ENCODE measurements at places on chromosomes 2 and 18. TPM values are rescaled to one million over a fixed set of nuclear protein-coding genes. Genes with fewer than 3 reads are reported as not detected.
A peak's percentile ranks its signal among the peaks of the same experiment; 100 is the strongest.

SKA1 gene
- total RNA-seq, result 7.0 TPM

C1GALT1C1L gene
- total RNA-seq, result 0.16 TPM

DNA sequence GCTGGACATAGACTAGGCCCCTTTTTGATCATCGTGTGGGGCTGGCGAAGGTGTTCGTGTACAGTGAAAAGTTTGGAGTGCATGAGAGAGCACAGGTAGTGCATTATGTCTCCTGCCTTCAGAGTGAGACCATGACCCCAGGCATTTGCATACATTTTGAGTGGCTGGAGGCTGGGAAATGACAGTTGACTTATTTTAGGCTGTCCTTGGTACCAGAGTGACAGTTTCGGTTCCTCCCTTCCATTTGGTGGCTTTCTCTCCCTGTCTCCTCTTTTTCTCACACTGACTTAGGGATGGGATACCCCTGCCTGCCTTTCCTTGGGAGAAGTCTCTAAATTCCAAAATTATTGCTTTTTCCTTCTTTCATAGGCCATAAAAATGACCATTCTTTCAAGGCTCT is 20.1 kb downstream of the SERPINB12 start:
- no peak for ATAC-seq

DNA sequence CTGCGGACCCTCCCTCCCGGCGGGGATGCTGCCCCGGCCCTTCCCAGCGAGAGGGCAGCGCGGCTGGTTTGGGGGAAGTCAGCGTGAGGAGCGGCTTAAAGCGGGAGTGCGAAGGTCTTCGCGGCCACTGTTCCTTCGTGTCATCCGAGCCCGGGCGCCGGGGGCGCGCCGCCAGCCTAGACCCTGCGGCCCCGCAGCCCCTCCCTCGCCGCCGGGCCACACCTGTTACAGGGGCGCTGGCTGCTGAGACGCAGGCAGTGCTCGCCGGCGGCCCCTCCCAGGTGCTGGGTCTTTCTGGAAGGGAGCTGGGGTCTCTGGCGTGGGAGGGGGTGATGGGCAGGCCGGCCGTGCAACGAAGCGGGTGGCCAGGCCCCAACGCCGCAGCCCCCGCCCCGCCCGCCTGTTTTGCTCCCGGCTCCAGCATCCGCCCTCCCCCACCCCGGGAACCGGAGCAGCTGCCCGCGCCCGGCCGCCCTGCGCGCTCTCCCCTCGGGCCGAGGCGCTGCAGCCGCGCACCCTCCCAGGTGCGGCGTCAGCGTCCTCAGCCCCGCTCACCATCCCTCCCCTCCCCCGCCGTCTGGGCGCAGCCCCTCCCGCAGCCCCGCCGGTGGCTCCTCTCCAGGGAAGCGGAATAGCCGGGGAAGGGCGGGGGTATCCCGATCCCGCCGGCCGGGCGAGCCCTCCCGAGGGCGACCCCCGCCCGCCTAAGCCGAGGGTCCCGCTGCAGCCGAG is 727 bp downstream of the KIF1A start:
- no peak for ATAC-seq

DNA sequence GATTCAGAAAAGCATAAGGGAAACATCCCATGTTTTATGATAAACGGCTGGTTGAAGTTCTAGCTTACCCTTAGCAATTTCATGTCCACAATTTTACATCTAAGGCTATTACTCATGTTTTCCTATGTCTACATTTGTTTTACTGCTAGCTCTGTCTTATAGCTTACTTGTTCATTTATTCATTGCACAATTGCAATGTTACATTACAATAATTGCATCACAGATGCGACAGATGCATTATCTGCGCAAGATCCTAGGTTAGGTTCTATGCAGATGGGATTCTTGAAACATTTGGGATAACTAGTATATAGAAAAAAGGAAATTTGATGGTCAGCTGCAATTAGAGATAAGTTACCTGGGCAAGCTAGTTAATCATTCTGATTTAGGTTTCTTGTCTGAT is 108.4 kb downstream of the ARHGAP28 start:
- ATAC-seq, result no peak

DNA sequence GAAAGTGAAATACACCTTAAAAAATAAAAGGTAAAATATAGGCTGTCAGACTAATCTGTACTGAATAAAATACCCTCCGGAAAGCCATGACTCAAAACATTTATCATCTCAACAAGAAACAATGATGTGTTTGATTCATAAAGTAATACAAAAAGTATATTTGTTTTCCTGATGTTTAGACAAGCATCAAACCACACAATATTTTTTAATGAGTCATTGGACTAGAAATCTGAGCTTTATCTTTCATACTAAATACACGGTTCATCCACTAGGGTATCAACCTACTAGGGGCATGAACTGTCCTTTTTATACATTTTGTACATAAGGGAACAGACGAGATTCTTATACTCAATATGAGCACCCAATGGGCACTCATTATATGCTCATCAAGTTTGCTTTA is 31.3 kb downstream of the CD226 start:
- no peak for ATAC-seq

DNA sequence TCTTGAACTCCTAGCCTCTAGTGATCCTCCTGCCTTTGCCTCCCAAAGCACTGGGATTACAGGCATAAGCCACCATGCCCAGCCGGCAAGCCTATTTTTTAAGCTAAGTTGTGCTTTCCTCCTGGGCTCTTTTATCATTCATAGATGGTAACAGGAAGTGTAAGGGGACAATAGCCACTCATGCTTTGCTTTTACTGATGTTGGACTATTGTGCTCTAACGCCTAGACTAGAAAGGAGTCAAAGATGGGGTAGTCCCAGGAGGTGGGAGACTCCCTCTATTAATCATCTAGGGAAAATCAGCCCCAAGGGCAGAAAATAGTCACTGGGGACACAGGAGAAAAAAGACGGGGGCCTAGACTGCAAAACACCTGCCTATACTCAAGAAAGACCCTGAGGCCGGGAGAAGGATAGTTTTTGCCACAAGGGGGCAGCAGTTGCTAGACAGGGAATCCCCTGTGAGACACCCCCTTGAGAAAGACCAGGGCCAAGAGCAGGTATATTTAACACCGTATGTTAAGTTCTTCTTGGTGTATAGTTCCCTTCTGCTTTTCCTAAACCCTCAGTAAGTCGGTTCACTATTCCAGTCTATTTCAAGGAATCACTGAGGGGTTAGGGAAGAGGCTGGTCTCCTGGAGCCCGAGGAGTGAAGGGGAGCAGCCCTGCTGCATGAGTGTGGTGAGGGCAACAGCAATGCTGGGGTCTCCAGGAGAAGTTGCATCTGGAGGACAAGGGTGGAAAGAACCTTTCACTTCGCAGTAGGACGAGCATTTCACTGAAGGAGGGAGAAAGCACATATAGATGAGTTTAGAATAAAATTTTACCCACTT is 2.1 kb upstream of the CXCR1 start:
- ATAC-seq, result no peak

DNA sequence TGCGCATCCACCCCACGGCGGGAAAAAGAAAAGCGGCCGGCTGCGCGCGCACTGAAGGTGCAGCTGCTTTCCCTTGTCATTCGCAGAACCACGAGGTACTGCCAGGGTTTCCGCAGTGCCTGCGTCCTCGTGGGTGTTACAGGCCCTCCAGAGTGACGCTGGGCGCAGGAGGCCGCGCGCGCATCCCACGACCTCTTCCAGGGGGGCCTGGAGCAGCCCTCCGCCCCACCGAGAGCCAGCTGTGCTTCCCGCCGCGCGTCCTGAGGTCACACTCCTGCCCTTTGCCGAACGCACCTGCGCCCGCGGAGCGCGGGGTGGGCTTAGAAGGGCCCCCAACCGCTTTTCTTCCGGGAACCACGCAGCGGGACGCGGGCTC is 378 bp upstream of the IAH1 start:
- ATAC-seq, result peak; percentile 57

KIF5C gene
- 0.08 TPM for total RNA-seq

- no peak for ATAC-seq
Observed at GRCh38 chr2:151391436-151391835, 18.3 kb upstream of the RIF1 start.

NDC80 gene
- total RNA-seq, result 9.7 TPM

ZNF521 gene
- 3.3 TPM for total RNA-seq

DNA sequence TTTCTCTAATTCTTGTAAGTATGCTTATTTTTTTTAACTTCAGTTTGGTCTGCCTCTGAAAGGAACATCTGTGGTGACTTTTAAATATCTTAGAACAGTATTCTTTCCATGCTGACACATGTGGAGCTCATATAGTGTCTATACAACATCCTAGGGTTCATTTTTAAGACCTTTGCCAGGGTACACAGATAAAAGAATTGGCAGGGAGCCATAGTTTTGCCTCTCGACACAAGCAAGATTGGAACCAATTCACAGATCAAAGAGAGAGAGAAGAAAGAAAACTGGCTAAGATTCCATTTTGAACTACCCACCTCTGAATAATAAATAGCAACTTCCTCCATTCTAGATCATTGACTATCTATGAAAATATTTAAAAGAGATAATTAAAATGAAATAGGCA is 142.7 kb upstream of the ST6GAL2 start:
- ATAC-seq, result no peak

MIB1 gene
- 23.8 TPM for total RNA-seq

DNA sequence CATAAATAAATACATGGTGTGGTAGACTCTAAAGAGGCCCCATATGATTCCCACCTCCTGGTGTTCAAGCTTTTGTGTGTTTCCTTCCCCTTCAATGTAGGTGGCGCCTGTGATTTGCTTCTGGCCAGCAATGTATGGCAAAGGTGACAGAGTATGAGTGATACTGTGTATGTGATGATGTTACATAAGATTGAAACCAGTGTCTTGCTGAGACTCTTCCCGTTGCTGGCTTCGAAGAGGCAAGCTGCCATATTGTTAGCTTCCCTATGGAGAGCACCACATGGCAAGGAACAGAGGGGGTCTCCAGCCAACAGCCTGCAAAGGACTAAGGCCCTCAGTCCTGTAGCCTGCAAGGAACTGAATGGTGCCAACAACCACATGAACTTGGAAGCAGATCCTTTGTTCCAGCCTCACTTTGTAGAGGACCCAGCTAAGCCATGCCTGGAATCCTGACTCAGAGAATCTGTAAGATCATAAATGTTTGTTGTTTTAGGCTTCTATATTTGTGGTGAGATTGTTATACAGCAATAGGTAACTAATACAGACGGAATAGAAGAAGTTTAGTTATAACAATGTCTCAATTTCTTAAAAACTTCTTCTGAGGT is 1.7 kb upstream of the SMAD4 start:
- peak; percentile 17 for ATAC-seq

- no peak for ATAC-seq
Observed at GRCh38 chr2:136034629-136035028, 49.2 kb upstream of the DARS1 start.

DNA sequence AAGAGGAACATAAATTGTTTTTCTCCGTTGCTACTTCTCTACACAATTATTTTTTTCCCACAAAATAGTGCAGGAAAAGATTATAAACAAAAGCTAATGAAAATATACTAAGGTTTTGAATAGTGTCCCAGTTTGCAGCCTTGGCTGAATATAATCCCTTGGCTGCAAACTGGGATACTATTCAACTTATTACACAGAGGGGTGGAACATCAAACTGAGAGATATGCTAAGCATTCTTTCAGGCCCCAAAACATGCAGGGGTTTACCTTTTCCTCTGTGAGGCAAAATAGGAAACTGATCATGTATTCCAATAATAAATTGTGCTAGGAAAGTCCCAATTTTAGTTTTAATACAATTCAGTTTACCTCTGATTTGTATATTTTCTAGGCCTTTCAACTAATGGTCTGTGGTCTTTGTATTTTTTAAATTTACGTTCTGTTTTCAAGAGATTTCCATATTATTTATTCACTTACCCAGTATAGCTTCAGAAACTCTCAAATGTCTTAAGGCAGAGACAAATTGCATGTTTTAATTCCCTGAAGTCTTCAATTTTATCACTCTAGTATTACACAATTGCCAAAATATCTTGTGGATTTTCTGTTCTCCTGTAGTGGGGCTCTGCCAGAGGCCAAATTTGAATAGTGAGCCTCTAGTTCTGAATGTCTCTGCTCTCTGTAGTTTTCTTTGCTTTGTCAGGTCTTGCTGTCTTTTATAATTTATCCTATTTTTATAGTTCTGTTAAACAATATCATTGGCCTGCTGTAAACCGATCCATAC is 63.9 kb downstream of the PPP1R1C start:
- no peak for ATAC-seq

DNA sequence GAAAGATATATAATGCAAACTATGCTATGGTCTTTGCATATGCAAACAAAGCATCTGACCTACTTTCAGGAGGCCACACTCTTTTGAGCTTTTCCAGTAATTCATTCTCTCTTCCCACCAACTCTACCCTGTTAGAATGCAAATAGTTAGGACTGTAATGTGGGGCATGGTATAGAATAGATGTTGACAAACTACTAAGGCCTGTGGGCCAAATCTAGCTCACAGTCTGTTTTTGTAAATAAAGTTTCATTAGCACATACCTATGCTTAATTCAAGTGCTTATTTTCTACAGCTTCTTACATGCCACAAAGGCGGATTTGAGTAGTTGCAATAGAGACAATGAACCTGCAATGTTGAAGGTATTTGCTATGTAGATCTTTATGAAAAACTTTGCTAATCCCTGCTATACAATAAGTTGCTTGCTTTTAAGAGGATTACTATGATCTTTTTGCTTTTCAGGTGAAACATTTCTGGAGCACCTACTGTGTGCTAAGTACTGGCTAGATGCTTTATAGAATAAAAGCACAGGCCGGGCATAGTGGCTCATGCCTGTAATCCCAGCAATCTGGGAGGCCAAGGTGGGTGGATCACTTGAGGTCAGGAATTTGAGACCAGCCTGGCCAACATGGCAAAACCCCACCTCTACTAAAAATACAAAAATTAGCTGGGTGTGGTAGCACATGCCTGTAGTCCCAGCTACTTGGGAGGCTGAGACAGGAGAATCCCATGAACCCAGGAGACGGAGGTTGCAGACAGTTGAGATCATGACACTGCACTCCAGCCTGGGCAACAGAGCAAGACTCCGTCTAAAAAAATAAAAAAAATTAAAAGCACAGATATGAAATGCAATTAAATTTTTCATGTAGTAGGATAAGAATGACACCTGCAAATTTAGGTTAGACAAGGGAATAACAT is 267.8 kb downstream of the DPP10 start:
- ATAC-seq, result no peak

DNA sequence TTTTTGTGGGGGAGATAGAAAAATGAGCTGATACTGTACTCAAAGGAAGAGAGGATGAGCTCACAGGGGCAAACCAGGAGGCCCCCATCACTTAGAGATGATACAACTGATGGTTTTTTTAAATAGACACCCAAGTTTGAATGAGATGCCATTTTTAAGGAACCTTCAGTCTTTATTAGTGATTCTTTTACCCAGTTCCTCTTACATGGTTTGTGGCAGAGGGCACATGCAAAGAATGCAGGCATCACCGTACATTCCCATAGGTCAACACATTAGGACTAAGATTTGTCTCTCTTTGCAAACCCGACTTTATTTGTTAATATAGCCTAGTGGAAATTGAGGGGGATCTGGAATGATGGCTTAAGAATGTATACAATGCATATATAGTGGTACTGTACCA is 250.9 kb downstream of the ASXL3 start:
- ATAC-seq, result no peak

DNA sequence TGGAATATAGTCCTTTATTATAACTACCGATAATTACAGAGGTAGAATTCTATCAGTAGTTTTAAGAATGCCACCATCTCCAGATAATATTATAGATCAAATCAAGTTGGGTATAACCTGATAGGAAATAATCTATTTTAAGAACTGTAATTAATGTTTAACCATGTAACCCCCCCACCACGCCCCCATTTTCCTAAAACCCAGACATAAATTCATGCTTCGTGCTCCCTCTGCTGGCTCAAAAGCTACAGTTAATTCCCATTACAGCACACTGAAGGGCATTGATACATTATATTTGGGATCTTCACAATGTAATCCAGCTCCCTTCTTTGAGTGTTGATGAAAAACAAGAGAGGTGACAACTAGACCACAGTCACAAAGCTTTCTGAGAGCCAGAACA is 228.0 kb upstream of the SMAD7 start:
- no peak for ATAC-seq
